Peyer's patch (tissue), 4 donors: ENCODE measurements at places on chromosomes 5 and 9. TPM values are rescaled to one million over a fixed set of nuclear protein-coding genes. Genes with fewer than 3 reads are reported as not detected.

GRCh38 chr5:2378976-2379375 lies 372.5 kb downstream of the IRX2 start:
- no peak for DNase-seq

Gene MTMR12
- 16.0 TPM for total RNA-seq

DNA sequence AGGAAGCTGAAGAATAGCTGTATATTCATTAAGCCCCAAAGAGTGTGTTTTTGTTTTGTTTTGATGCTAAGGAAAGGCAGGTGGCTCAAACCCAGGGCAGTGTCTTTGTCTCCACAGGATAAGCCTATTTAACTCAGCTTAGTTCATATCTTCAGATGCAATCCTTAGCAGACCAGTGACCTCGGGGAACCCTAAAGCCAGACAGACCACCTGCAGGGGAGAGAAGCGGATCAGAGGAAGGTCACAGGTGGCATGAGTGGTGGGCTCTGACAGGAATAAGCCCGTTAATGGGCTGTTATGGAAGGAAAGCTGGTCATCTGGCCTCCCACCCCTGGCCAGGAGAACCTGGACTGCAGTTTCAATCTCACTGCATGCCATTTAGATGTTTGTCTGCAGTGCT lies 30.8 kb downstream of the TAS2R1 start:
- no peak for DNase-seq

Gene BTNL9
- total RNA-seq = 8.3 TPM

DNA sequence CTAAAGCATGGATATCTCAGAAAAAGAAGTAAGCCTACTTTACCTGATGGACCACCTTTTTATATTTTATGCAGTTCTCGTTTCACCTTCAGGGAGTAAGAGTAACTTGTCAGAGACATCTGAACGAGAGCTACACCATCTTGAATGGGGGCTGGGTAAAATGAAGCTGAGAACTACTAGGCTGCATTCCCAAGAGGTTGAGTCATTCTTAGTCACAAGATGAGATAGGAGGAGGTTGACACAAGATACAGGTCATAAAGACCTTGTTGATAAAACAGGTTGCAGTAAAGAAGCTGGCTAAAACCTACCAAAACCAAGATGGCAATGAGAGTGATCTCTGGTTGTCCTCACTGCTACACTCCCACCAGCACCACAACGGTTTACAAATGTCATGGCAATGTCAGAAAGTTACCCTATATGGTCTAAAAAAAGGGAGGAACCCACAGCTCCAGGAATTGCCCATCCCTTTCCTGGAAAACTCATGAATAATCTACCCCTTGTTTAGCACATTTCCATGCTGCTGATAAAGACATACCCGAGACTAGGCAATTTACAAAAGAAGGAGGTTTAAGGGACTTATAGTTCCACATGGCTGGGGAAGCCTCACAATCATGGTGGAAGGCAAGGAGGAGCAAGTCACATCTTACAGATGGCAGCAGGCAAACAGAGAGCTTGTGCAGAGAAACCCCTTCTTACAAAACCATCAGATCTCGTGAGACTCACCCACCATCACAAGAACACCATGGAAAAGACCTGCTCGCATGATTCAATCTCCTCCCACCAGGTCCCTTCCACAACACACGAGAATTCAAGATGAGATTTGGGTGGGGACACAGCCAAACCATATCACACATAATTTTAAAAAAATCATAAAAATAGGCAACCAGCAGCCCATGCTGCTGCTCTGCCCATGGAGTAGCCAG lies 62.5 kb downstream of the GIN1 start:
- no peak for DNase-seq
